ENCODE measurements at places on chromosomes 7 and 10.

DNA sequence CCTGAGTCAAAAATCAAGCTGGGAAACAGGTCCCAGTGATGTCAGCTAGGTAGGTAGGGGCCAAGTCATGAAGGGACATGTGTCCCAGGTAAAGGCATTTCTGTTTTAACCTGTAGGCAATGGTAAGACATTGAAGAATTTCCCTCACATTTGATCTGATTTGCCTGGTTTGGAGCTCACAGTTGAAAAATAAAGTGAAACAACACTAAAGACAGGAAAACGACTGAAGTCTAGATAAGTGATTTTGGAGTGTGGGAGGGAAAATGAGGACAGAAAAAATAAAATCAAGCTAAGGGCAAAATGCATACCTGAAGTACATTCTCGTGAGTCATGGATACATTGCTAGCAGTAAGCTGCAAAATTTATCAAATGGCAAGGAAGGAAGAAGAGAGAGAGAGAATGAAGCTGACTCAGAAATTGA is 169.9 kb downstream of the SKIDA1 start:
- DNase-seq = no peak

DNA sequence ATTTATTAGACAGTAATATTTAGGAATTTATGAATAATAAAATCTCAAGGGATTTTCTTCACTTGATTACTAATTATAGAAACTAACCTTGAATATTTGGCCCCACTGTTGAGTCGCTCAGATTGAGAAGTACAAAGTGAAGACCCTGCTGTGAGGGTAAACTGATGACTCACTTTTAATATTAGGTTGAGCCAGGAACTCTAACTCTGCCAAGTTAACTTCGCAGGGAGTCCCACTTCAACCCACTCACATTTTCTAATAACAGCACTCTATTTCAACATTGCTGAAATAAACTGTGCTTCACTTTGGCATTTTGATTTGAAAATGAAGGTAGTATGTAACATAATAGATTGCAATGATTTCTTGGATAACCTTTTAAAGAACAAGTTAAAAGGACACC is 200.7 kb downstream of the POLR1F start:
- DNase-seq = peak; percentile 60

DNA sequence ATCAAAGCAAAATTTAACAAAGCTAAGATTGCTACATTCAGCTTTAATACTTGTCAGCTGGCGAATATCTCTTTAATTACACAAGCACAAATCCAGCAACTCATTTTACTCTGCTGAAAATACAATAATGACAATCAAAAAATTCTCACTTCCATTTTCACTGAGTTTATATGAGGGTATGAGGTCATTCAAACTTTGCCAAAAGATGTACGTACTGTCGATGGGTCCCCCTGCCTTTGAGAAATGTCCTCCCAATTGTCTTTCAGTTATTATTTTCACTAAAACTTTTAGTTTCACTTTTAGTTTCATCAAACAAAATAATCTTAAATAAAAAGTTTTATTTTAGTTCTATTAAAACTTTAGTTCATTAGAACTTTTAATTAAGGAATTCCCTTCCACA is 159.5 kb upstream of the WDR11 start:
- DNase-seq = no peak

DNA sequence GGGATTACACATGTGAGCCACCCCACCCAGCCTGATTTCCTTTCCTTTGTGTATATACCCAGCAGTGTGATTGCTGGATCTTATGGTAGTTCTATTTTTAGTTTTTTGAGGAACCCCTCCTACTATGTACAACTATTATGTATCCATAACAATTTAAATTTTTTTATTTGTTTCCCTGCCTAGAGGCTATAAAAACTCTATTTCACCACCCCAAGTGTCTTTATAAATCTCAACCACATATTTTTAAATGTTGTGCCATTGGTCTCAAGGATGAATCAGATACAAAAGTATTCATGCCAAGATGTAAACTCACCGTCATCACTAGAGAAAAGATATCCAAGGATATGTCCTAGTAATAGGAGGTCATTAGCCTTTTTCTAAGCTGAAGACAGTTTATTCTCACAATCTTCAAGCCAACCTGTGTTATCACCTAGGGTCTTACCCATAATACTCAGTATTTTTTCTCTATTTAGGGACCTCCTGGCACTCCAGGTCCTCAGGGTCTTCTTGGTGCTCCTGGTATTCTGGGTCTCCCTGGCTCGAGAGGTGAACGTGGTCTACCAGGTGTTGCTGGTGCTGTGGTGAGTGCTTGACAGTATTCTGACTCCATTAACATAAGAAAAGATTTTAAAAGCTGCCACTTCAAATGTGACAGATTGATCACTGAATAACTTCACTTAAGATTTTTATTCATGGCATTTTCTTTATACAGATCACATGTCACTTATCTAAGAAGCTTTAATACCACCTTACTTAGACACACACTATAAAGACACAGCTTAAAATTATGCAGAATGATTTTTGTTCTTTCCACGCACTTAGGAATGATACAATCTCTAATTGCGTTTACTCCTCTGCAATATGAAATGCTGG is 29.4 kb downstream of the COL1A2 start:
- no peak for DNase-seq

DNA sequence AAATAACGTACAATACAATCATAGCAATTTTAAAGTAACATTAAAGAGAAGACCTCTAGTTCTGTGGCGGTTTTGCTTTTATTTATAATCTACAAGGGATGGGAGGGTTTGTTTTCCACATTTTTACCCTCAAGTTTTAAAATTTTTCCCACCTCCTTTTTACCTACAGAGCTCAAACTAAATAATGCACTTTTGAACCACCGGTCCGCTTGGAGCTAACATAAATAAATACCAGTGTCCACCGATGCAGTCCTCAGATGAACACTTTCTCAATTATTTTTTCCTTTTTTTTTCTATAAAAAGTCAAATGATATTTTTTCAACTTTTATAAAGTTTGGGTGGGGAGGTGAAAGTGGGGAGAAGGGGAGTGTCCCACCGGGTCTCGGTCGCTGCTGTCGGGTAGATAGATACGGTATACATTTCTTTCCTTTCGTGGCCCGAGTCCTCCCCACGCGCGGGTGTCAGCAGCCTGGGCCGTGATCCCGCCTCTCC is 3.3 kb downstream of the ZNF503 start:
- no peak for DNase-seq

DNA sequence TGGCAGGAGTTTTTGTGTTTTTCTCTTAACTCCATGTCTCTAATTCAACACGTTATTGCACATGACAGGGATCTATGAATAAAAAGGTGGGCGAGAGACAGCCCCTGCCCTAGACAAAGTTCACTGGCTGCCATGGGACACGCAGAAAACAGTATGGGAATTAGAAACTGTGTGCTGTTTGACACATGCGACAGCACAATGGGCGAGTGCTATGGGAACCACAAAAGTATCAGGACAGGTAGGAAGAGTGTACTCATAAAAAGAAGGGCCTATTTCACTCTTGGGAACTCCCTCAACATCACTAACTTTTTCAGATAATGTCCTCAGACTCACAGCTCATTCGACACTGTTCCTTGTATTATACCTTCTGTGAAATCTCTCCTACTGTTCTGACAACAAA is 45.7 kb downstream of the MINDY3 start:
- DNase-seq = no peak

GRCh38 chr10:70578371-70578947 is 24.1 kb downstream of the PRF1 start:
- DNase-seq = no peak

DNA sequence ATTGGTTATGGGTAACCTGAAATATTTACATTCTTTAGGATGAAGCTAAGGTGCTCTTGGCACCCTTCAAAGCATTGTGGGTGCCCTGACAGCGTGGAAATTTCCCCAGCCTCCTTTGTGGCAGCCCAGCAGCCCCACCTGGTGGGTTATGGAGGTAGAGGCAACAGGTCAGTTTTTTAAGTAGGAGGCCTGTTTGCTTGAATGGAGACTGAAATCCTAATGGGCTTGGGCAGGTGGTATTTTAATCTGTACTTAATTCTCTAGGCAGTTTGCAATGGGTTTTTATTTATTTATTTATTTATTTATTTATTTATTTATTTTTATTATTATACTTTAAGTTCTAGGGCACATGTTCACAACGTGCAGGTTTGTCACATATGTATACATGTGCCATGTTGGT is 139.4 kb downstream of the EPC1 start:
- DNase-seq = no peak
